Cortex of kidney (tissue), 1 donor: ENCODE measurements at places on chromosomes 13 and 19.

- DNase-seq: no peak
Observed at GRCh38 chr19:43563816-43564457, 11.4 kb downstream of the XRCC1 start.

DNA sequence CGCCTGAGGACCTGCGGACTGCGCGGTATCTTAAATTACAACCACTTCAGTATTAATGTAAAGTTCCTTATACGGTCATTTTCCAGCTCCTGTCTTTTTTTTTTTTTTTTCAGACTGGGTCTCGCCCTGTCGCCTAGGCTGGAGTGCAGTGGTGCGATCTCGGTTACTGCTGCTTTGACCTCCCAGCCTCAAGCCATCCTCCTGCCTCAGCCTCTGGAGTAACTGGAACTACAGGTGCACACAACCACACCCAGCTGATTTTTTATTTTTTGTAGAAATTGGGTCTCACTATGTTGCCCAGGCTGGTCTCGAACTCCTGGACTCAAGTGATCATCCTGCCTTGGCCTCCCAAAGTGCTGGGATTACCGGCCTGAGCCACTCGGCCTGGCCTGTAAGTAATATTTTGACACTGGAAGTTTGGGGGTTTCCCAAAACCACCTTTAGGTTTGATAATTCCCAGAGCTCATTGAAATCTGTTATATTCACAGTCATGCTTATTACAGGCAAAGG lies 406 bp upstream of the EID2B start:
- DNase-seq: no peak

DNA sequence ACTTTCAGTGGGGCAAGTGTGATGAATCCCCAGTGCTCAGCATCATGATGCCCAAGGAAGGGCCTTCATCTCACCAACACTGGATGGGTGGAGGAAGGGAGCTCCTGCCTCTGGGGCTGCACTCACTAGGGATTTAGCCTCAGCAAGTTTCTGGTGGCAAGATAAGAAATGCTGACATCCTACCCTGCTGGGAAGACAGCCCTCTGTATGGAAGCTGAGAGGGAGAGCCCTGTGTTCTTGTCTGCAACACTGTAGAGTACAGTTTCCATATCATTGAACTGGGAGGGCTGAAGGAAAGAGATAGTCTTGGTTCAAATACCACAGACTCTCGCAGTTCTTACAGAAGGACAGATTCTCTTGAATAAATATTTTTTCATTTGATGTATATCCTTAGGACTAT lies 7.3 kb upstream of the ZNF460 start:
- DNase-seq: no peak

GRCh38 chr13:71979616-71980015 lies 112.6 kb upstream of the DACH1 start:
- no peak for DNase-seq

GRCh38 chr13:67351909-67352308 lies 121.8 kb upstream of the PCDH9 start:
- DNase-seq: no peak

GRCh38 chr19:3852614-3853254 lies 16.1 kb downstream of the ZFR2 start:
- DNase-seq: no peak

DNA sequence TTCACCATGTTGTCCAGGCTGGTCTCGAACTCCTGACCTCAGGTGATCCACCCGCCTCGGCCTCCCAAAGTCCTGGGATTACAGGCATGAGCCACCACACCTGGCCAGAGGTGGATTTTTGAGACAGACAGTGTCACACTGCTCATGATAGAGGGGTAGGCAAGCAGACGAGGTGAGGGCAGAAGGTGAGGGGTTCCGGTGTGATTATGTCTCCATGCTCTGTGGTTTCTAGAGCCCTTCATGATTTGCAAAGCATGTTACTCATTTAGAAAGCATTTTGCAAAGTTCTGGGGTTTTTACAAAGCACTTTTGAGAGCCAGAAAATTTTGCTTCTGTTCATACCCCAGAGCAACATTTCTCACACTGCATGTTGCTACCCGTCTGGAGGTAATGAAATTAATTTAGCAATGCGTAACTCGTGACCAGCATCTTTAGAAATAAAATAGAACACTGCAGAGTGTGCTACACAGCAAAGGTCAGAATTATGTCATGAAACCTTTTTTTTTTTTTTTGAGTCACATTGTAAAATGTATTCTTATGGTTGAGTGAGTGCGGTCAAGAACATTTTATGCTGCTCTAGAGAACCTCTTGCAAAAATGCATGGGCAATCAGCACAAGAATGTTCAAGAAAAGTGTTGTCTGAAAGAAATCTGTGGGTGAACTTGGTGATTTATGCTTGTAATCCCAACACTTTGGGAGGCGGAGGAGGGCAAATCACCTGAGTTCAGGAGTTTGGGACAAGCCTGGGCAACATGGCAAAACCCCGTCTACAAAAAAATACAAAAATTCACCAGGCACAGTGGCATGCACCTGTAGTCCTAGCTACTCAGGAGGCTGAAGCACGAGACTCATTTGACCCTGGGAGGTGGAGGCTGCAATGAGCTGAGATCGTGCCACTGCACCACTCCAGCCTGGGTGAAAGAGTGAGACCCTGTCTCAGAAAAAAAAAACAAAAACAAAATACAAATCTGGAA lies 58.0 kb downstream of the MAP4K1 start:
- no peak for DNase-seq
